Heart right ventricle (tissue), 16 donors: ENCODE measurements at places on chromosomes 6 and 20. TPM values are rescaled to one million over a fixed set of nuclear protein-coding genes. Genes with fewer than 3 reads are reported as not detected.
A peak's percentile ranks its signal among the peaks of the same experiment; 100 is the strongest.

GRCh38 chr6:138815797-138816528, 20.1 kb downstream of the ECT2L start:
- no peak overlapping the region for H3K4me3 ChIP-seq
- no peaks in the 10 kb centered on the region for H3K4me1 ChIP-seq
- H3K27me3 ChIP-seq, result no peaks in the 10 kb centered on the region
- no peaks in the 10 kb centered on the region for H3K36me3 ChIP-seq
- DNase-seq, result no peak
- no peak overlapping the region for H3K27ac ChIP-seq

DNA sequence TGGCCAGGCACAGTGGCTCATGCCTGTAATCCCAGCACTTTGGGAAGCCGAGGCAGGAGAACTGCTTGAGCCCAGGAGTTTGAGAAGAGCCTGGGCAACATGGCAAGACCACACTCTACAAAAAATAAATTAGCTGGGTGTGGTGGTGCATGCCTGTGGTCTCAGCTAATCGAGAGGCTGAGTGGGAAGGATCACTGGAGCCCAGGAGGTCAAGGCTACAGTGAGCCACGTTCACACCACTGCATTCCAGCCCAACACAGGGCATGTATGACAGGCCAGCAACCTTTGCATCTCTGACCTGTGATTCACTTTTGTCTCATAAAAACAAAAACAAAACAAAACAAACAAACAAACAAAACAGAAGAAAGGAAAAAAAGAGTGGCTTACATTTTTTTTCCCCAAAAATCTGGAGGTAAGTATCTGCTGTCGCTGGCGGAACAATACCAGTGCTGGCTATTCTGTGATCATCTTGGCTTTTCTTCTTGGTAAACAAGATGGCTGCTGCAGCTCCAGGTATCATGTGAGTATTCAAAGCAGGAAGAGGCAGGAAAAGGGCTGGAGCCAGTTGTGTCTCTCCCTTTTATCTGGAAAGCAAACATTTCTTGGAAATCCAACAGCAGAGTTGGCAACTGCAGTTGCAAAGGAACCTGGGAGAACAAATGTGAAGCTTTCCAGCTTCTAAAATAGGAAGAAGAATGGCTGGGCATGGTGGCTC, 40.4 kb upstream of the ZMYND8 start:
- H3K4me3 ChIP-seq, result no peak overlapping the region
- peaks cover 8% of the 10 kb centered on the region for H3K4me1 ChIP-seq
- DNase-seq, result no peak
- no peaks in the 10 kb centered on the region for H3K27me3 ChIP-seq
- peak overlapping the region; percentile 22 for H3K27ac ChIP-seq
- H3K36me3 ChIP-seq, result no peaks in the 10 kb centered on the region

- H3K4me3 ChIP-seq, result no peak overlapping the region
- no peak for DNase-seq
- H3K36me3 ChIP-seq, result no peaks in the 10 kb centered on the region
- H3K4me1 ChIP-seq, result no peaks in the 10 kb centered on the region
Observed at GRCh38 chr20:24079661-24080412, 91.3 kb upstream of the GGTLC1 start.

GRCh38 chr6:157714153-157714490, 108.9 kb upstream of the SNX9 start:
- peak overlapping the region; percentile 19 for H3K27ac ChIP-seq
- no peak overlapping the region for H3K4me3 ChIP-seq
- DNase-seq, result no peak
- H3K4me1 ChIP-seq, result peaks cover 17% of the 10 kb centered on the region
- no peaks in the 10 kb centered on the region for H3K27me3 ChIP-seq

The DPPA5 gene
- not detected for total RNA-seq
